ENCODE measurements at places on chromosomes 7 and 10.

- no peak for DNase-seq
Measured at GRCh38 chr7:39703144-39703543, 79.8 kb downstream of the RALA start.

DNA sequence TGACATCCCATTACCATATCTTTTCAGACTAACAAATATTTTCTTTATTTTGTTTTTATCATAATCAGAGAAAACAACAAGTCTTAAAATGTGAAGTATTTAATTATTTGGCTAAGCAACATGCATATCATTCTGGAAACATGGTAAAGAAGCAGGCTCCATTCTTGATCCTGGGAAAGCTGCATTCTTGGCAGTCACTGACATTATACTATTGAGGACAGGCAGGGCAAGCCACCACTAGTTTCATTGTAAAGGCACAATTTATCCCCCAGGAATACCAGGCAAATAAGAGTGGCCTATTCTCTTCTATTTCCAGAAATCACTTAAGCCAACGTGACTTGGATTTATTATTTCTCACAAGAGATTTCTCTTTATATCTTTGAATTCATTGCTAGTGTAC is 153.8 kb upstream of the AKR1E2 start:
- no peak for DNase-seq

GRCh38 chr7:9691286-9691685 is 1257.9 kb downstream of the NXPH1 start:
- DNase-seq, result no peak

- DNase-seq, result no peak
Measured at GRCh38 chr7:47942132-47942531, 6.1 kb downstream of the PKD1L1 start.
